Pulmonary artery endothelial cell (primary cell): ENCODE measurements at places on chromosomes 7 and 10.

GRCh38 chr10:75143353-75143752 lies 31.9 kb downstream of the SAMD8 start:
- no peak for DNase-seq

DNA sequence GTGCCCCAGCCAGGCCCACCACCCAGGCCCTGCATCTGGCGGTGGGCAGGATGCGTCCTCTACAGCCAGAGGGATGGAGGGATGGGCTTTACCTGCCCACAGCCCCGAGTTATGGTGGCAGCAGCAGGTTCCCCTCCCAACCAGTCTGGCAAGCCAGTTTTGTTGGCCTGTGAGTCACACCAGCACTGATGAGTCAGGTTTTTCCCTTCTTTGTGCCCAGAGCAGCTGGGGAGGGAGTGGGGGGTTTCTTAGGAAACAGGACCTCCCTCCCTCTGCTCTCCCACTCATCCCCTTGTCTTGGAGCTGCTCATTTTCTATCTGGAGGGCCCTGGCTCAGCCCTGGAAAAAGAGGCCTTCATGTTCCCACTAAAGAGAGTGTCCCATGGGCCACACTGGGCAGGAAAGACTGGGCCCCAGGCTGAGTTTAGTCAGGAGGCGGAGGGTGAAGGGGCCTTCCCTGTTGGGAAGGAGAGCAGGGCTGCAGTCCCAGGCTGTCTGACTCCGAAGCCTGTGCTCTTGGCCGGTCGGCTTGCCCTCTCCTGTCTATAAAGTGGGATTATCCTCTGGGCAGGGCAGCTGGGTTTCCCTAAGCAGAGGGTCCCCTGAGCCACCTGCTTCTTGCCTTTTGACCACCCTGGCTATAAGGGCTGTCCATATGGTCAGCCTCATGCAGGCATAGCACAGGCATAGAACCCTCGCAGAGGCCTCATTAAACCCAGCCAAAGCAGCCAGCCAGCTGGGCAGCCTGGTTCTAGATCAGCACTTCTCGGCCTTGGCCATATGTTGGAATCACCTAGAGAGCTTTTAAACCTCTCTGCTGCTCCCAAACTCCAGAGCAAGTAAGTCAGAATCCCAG lies 30.2 kb upstream of the ANKRD2 start:
- DNase-seq = peak; percentile 96

DNA sequence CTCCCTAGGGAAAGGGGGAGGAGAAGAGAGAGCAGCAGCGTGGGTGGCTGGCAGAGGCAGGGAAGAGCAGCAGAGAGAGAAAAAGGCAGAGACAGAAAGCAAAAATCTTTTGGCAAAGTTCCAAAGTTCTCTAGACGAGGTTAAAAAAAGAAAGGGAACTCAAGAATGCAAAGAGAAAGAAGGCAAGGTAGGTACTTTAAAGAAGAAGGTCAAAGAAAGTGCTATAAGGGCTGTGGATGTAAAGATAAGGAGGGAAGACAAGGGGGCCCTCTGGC lies 20.2 kb upstream of the OPTN start:
- no peak for DNase-seq

GRCh38 chr7:155213955-155214740 lies 83.5 kb upstream of the INSIG1 start:
- no peak for DNase-seq

GRCh38 chr10:14742815-14743214 lies 31.9 kb downstream of the FAM107B start:
- DNase-seq = no peak

DNA sequence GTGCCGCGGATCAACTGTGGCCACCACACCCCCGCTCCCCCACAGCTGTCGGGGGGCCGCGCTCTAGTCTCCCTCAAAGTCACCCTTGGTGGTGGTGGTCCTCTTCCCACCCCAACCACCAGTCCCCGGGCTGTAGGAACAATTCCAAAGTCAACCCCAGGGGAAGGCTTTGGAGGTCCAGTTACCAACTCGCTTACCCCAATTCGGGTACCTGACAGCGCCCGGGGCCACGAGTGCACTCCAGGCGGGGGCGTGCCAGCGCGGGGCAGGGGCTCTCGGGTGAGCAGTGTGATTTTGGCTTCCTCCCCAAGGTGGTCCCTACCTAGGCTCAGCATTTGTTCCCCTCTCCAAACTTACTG lies 584 bp upstream of the ZMIZ1 start:
- DNase-seq = no peak

- no peak for DNase-seq
These were observed 129.2 kb downstream of the BAMBI start for GRCh38 chr10:28806488-28806941.

DNA sequence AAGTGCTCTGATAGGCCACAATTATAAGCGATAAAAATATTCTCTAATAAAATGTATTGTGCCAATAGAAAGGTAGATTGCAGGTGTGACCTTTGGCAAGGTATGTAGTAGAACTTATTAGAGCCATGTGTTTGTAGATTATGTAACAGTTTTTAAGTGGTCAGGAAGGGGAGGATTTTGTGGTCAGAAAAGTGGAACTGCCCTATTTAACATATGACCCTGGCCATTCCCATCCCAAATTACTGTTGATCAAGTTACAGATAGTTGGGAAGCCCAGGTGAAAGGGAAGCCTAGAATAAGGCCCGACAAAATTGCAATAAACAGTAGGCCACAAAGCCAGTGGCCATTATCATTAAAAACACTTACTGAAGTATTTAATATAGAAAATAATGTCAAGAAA lies 89.2 kb downstream of the SPAG6 start:
- DNase-seq = no peak

GRCh38 chr10:1661859-1662437 lies 75.4 kb downstream of the ADARB2 start:
- DNase-seq = no peak

GRCh38 chr10:31756101-31756728 lies 172.4 kb downstream of the ARHGAP12 start:
- DNase-seq = no peak

DNA sequence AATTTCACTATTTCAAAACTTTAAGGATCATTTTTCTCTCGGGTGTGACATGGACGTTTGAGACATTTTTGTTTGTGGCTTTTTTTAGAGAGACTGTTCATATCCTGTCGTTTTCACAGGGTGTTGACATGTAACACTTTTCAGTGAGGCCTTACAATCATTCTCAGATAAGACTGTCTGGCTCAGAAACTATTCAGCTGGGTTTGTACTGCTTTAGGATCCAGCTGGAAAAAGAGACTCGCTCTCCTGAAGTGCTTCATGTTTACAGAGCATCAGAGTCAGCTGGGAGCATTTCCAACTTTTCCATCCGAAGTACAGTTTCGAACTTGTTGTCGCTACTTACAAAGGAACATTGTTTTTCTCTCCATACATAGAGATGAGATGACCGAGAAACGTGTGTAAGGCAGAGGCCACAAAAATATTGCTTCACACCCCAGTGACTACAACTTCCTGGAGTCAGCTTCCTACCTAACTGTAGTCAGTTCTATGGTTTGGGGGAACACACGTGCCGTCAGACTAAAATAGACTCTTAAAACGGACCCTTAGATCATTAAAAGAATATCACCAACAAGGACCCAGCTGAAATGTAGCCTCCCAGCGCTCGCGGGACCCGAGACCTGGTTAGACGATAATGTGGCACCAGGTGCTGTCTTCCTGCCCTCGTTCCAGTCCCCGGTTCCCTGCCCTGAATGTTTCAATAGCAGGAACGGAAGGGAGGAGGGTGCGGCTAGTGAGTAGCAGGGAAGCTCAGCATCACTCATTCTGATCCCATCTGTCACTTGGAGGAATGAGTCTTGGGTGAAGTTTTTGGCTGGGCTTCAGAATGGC lies 78.0 kb downstream of the MKI67 start:
- peak; percentile 48 for DNase-seq

DNA sequence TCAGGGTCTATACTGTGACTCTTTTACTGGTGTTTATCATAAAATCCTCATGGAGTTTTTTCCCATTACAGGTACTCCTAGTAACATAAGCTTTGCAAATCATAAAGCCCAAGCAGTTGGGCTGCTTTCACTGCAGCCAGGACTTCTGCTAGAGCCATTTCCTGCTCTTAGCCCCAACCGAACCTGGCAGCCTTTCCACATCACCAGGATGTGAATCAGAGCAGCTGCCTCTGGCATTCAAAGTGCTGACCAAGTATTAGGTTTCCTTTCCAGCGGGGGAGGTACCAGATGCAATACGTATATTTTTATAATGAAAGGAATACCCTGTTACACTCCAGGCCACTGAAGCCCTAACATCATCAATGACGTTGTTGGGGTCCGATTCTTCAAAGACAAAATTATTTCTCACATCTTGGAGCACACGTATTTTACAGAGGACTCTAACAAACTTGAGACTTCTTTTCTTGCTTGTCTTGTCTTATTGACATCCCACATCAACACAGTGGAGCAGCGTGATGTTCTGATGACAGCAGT lies 3.6 kb upstream of the HTR5A start:
- DNase-seq = peak; percentile 54

DNA sequence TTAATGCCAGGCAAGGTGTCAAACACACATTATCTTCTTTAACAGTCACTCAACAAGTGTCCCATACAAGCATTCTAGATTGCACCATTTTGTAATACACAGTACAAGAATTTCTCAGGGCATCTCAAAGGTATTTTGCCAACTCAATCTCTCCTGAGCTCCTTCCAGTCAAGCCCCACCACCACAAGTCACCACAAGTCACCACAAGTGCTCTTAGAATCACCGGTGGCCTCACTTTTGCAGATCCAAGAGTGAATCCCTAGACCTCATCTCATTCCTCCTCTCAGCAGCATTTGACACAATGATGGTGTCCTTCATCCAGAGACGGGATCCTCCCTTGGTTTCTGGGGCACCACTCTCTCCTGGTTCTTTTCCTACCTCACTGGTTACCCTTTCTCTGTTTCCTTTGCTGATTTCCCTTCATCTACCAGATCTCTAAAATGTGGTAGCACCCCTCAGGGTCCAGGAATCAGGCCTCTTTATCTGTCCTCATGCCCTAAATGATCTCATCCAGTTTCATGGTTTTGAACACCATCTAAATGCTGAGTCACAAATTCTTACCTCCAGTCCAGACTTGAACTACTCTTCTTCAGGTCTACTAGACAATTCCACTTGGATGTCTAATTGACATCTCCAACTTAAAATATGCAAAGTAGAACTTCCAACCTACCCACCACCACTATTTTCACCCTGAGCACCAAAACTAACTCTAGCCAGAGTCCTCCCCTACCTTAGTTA lies 26.9 kb downstream of the VPS41 start:
- no peak for DNase-seq

DNA sequence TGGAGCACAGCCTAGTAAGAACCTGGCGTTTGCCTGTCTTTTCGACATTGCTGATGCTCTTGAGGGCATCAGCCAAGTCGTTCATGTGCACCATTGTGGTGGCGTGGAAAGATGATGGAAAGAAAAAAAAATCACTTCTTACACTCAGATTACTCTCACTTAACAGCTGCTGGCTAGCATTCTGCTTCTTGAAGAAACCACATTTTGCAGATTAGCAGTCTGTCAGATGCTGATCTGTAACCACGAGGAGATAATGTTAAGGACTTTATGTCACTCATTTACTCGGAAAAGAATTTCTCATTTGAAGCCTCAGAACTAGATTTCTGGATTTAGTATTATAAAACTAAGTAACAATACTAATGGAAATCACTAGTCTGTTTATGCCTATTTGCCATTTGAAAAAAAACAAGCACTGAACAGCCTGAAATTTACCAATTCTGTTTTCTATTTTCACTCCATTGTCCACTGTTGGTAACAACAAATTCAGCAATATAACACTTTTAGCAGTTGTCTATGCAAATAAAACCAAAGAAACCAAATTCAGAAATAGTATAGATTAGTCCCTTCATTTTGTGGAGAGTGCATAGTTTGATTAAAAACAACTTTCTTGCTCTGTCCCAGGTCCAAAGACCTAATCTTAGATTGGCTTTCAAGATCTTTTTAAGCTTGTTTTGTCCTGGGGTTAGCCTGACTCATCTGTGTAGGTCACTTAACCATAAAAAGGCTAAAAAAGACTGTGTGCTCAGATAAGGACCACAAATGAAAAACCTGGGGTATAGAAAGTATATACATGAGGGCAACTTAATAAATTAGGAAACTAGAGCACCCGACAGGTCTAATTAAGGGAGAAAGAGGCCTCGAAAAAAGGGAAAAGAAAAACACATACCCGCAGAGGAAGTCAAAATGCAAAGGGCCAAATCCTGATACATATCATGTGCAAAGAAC lies 67.5 kb downstream of the NT5C2 start:
- no peak for DNase-seq

DNA sequence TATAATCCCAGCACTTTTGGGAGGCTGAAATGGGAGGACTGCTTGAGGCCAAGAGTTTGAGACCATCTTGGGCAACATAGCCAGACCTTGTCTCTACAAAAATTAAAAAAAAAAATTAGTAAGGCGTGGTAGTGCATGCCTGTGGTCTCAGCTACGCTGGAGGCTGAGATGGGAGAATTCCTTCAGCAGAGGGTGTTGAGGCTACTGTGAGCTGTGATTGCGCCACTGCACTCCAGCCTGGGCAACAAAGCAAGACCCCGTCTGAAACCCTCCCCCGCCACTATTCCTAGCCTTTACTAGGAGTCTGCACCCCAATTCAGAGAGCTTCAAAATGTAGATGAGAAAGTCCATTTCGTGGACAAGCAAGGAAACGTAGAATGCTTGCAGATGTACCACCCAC lies 95.2 kb downstream of the PRPF18 start:
- no peak for DNase-seq

- DNase-seq = no peak
These were observed 133.1 kb downstream of the MAPK8 start for GRCh38 chr10:48439581-48440041.

- DNase-seq = no peak
These were observed 6.6 kb upstream of the RHBDD2 start for GRCh38 chr7:75872073-75872782.

- no peak for DNase-seq
These were observed 157.1 kb downstream of the BBS9 start for GRCh38 chr7:33286501-33286900.

GRCh38 chr7:33805630-33806233 lies 99.6 kb upstream of the BMPER start:
- peak; percentile 43 for DNase-seq

GRCh38 chr7:106959753-106960152 lies 84.8 kb upstream of the PRKAR2B start:
- no peak for DNase-seq

DNA sequence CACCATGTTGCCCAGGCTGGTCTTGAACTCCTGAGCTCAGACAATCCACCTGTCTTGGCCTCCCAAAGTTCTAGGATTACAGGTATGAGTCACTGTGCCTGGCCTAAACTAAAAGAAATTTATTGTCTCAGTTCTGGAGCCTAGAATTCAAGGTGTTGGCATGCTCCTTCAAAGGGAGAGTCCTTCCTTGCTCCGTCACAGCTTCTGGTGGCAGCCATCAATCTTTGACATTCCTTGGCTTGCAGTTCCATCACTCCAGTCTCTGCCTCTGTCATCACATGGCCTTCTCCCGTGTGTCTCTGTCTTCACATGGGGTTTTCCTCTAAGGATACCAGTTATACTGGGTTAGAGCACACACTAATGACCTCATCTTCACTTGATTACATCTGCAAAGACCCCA lies 55.5 kb downstream of the DNAJC12 start:
- DNase-seq = no peak

- no peak for DNase-seq
These were observed 208.3 kb upstream of the KMT2E start for GRCh38 chr7:104805449-104806317.

- no peak for DNase-seq
These were observed 218.1 kb downstream of the WDR11 start for GRCh38 chr10:121069061-121069850.

- no peak for DNase-seq
These were observed 47.0 kb upstream of the PLEKHA1 start for GRCh38 chr10:122327237-122328206.

GRCh38 chr10:33139181-33139646 lies 181.2 kb upstream of the ITGB1 start:
- no peak for DNase-seq

- DNase-seq = no peak
These were observed 501.6 kb downstream of the GALNT17 start for GRCh38 chr7:71633551-71634008.
